ENCODE measurements at places on chromosomes 6 and 20.

DNA sequence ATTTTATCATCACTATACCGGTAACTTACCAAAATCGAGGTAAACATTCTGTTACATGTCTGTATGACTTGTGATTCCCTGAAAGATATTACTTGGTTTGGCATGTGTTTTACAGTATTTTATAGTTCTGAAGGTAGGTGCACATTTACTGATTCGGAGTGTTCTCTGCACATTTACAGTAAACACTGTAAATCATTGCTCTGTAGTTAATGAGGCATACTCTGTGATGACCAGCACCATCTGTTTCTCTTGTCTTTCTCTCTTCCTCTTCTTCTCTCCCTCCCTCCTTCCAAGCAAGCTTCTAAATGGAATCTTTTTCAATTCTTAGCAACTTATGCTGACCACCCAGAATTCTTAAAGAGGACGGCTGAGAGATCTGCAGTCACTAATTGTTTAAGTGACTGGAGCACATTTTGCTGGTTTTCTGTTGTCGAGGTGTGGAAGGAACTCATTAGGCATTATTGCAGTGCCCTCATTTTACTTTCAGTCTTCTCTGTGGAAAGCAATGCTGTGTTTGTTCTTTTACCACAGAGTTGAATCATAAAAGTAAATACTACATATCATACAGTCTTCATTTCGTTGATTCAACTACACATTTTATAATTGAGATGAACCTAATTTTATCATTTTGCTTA, 126.5 kb downstream of the UTRN start:
- no peak for DNase-seq

DNA sequence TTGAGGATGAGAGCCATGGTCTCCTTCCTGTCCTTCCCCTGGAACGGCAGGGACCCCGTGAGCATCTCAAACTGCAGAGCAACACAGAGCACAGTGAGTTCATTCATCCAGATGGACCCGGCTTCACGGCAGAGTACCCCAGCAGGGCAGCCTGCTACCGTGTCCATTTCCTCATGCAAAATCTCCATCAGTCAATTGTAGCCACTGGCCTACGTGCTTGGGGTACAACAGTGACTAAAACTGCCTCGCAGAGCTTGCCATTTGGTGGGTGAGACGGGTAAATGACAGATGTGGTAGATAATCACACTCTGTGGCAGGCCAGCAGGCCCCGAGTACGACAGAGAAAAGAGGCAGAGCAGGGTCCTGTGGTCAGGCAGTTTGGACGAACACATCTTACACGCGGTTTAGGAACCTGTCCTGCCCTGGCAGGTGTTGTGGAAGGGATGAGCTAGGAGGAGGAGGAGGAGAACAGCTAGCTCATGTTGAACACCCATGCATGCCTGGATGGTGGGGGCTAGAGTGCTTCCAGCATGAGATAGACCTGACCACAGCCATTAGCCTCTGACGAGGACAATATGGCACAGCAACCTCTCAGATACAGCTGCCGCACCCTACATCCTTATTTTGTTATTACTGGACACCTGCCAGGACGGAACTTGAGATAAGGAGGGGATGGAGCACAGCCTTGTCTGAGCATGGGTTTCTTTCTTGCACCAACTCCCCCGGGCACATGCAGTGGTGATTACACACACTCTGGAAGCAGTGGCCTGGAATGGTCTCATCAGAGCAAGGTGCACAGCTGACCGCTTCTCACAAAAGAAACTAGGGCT, 95.6 kb downstream of the RAMACL start:
- no peak for DNase-seq

DNA sequence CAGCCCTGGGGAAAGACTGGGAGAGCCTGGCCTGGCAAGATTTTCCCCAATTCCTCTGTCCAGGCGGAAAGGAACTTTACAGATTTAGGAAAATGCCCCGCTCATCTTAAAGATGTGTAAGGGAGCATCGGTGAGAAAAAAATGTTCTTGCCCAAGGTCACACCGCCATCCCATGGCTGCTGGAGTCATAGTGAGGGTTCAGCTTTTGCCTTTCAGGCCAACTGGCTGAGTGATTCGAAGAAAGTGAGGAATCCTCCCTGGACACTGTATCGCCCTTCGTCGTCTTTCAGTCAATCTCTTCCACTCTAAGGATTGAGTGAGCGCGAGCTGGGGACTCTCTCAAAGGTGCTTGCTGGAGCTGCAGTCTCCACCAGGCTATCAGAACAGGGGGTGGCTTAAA, 1.4 kb downstream of the WFDC2 start:
- DNase-seq, result no peak

DNA sequence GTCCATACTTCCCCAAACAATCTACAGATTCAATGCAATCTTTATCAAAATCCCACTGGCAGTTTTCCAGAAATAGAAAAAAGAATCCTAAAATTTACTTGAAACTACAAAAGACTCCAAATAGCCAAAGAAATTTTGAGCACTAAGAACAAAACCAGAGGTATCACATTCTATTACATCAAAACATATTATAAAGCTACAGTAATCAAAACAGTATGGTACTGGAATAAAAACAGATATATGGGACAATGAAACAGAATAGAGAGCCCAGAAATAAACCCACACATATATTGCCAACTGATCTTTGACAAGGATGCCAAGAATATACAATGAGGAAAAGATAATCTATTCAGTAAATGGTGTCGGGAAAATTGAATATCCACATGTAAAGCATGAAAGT, 46.0 kb upstream of the FBXO30 start:
- no peak for DNase-seq

GRCh38 chr6:141139461-141139860, 993.3 kb upstream of the GJE1 start:
- no peak for DNase-seq

GRCh38 chr20:36607586-36608387, 2.2 kb downstream of the RAB5IF start:
- DNase-seq, result no peak

DNA sequence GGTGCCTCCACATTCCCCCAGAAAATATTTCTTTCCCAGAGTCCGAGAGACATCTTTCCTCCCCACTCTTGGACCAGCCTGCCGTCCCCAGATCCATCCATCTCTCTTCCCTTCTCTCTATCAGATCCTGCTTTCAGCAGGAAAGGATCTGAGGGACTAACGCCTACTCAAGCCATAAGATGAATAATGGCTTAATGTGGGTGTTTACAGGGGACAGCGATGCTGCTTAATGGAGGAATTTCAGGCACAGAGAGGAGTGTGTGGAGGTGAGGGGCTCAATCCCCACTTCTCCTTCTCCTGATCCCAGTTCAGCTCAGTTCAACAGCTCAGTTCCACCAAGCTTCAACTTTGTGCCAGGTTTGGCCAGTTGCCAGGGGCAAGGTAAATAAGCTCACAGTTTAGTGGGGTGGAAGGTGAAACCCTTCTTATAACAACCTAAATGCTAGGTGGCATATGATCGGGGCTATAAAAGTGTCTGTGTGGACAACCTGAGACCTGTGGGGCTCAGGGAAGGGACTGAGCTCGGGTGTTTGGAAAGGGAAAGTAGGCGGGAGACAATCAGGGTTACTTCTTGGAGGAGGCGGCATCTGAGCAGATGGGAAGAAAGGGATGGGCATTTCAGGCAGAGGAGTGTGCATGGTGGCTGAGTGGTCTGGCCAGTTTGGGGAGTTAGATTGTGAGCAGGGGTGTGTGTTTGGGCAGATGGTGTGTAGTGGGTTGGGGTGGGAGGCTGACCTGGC, 55.8 kb downstream of the CDH22 start:
- DNase-seq, result no peak

GRCh38 chr6:144834426-144835038, 549.4 kb downstream of the UTRN start:
- DNase-seq, result no peak

DNA sequence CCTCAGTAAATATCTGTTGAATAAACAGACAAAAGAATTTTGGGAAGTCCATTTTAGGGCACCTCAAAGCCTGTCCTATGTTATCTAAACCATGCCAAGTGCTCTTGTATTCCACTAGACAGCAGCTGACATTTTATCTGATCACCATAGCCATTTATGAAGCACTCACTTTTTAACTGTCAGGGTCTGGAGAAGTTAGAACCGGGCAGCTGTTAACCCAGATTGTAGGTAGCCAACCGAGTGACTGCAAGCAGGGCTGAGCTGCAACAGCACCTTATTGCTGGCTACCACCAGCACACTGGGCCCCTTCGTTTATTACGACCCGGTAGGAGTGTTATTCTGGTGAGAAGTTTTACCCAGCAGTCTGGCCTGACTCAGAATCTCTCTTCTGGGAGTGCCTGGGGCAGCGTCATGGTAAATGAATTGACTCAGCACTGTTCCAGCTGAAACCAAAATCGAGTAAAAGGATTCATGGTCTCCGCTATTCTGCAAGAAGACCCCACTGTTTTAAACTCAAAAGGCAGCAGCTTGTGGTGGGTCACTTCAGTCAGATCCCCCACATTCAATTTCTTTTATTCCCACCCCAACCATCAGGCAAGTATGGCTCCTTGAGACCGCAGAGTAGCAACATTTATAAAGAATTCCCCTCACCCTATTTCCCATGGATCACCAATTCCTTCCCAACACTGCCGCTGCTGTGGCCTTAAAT, 1.7 kb downstream of the UBE2V1 start:
- no peak for DNase-seq

DNA sequence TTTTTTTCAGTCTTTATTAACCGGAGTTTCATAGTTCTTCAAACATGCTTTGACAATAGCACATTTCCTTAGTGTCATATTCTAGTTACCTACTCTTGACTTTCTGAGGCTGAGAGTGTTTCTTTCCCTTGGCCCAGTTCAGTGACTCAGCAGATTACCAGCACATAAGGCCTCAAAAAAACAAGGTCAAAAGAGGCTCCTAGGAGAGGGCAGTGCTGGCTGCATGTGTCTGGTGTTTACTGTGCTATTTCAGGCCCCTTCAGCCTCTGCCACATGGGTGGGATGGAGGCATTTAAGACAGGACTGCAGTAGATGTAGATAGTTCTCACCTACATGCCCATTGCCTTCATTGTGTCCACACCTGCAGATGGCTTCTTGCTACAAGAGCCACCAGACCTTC, 198.2 kb upstream of the SSTR4 start:
- DNase-seq, result no peak

DNA sequence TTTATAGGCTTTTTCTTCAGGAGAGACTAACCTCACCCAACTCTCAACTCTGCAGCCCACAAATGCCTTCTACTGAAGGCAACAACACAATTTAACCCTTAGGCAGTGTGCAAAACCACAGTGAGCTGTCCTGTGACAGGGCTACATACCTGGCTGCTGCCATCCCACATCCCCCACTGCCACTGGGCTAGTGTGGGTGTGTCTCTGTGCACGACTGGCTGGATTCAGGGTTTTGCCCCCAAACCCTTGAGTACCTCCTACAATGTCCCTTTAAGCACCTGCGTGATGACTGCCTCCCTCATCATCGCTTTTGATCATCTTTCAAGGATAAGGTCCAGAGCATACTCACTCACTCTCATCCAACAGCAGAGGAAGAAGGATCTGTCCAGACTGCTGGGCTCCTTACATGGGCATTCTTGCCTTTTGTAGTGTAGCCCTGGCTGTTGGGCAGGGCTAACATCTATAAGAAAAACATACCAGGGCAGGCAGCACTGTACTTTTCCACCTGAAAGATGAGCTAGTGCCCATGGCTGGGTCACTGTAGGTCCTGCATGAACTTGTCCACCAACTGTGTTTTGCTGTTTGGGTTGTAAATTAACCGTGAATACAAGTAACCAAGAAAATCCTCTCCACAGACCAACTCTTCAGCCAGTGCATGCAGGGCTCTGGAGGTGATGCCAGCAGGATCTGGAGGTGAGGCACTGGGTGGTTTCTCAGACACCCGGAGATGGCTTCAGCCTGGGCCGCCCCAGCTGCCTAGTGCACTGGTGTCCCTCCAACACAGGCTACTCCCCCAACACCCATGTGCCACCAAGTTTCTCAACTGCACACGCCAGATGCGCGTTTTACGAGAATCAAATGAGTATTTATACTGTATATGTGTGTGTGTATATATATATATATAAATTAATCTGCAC, 45.2 kb downstream of the PLCG1 start:
- DNase-seq, result no peak

GRCh38 chr20:49584418-49585382, 16.8 kb upstream of the PTGIS start:
- DNase-seq, result no peak

DNA sequence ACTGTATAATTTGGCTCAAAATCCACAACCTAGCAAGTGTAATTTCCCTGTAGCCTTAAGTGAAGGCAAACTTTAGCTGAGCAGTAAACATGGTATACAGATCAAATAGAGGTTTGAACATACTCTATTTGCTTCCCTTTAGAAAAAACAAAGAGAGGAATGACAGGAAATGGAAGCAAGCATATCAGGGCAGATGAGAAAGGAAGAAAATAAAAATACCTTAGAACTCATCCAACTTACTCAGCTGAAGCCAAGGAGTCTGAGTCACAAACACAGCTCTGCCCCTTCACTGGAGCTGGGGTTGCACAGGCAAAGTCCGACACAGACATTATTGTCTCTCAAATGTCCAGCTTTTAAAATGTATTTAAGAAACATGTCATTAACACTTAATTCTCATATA, 379.9 kb upstream of the IRAK1BP1 start:
- DNase-seq, result no peak

- DNase-seq, result no peak
Observed at GRCh38 chr6:33443619-33444504, 10.5 kb upstream of the ZBTB9 start.

GRCh38 chr20:53270792-53271375, 298.7 kb downstream of the TSHZ2 start:
- DNase-seq, result no peak

- no peak for DNase-seq
Observed at GRCh38 chr6:134368670-134369069, 50.8 kb upstream of the SGK1 start.

DNA sequence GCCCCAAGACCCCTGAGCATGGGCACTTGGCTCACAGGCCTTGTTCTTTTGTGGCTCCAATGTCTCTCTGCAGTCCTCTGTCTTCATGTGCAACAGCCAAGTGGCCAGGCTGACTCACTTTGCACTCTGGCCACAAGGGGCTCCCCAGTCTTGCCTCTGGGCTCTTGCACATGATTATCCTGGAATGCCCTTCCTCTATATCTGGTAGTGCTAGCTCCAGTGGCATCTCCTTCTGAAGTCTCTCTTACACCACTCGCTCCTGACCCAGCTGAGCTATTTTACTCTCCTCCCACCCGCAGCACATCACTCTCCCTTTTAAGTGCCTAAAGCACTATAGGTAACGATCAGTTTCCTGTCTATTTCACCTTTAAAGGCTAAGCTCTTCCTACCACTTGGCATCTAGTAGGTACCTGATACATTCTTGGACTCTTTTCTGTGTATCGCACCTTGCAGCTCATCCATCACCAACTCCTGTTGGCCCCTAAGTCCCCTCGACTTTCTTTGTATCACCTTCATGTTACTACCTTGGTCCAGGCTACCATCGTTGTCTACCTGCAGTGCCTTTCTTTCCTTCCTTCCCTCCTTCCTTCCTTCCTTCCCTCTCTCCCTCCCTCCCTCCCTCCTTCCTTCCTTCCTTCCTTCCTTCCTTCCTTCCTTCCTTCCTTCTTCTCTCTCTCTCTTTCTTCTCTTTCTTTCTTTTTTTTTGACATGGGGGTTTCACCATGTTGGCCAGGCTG, 211.9 kb upstream of the RNF24 start:
- DNase-seq, result no peak
